Tibial nerve (tissue), 4 donors: ENCODE measurements at places on chromosomes 2 and 18.

DNA sequence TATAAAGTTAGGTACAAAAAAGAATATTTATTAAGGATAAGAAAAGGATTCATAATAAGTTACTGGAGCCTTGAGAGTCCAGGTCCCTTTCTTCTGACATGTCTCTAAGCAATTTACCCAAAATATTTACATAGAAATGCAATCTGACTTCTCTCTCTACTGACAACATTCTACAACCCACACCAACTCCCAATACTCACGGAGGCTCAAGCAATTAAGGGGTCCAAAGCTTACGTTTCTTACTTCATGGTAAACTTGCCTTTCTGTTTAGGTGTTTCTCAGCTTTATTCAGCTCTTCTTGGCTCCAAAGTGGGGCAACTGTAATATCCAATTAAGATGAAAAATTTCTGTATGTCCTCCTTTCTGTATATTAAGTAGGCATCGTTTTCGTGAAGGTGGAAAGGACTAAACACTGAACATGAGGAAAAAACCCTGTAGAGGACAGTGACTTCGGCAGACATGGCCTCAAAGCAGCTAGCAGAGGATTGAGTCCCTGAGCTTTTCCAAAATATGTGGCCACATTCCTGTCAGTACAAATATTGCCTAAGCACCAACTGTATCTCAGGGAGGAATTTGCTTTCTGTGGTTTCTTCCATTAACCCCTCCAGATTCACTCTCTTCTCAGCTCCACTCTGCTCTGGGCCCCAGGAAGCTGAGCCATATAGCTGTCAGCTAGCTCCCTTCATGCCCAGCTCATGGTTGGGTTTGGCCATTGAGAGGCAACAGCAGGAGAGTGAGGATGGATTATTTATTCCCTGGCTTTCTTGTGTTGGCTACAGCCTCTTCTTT lies 67.9 kb upstream of the GLS start:
- H3K4me1 ChIP-seq = no peaks in the 10 kb centered on the region
- no peaks in the 10 kb centered on the region for H3K36me3 ChIP-seq
- DNase-seq = no peak

GRCh38 chr2:167411367-167411766 lies 523.1 kb downstream of the XIRP2 start:
- H3K4me1 ChIP-seq = no peaks in the 10 kb centered on the region
- no peaks in the 10 kb centered on the region for H3K27me3 ChIP-seq
- no peaks in the 10 kb centered on the region for H3K36me3 ChIP-seq

DNA sequence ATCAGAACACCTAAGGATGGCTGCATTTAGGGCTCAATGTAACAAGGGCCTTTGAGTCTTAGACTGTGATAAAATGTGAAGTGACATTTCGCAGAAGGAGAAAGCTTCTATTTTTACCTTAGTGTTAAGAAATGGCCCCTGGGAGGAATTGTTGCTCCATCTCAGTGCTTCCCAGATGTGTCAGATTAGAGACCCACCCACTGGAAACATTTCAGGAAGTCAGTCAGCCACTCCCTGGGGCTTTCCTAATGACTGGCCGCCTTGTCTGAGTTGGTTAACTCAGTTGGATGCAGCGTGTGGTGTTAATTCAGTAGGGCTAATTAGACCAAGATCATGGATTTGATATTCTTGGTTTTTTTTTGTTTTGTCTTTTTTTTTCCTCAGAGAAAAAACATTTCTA lies 355.9 kb downstream of the PIK3C3 start:
- no peak overlapping the region for H3K4me3 ChIP-seq
- no peaks in the 10 kb centered on the region for H3K27me3 ChIP-seq

DNA sequence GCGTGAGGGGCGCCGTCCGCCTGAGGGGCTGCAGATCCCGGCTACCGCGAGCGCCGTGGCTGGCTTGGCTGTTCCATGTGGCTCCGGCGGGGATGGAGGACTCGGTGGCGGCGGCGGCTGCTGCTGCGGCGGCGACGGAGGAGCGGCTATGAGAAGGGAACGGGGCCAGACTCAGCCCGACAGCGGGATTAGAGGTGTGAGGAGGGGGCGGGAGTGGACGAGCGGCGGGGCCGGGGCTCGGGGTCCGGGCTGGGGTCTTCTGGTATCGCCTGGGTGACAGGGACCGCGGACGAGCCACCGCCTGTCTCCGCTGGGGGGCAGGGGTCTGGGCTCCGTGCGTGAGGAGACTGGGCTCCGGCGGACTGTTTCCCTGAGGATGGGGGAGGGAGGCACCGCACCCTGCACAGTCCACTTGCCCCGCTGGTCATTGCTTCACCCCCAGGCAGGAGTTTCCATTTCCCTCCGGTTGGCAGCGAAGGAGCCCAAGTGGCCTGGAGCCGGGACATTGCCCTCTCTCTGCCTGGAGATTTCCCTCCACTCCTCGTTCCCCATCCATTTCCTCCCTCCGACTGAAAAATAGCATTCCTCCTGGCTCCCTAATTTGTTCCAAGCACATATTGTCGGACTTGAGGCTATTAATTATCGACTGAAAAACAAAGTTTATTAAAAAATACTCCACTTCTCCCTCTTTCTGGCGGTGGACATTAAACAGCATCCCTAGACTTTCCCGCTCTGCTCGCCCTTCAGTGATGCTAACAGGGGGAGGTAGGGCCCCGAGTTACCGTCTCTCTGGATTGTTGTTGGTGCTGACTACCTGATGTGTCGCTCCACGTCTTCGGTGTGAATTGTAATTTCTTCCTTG lies 577 bp downstream of the EHBP1 start:
- no peaks in the 10 kb centered on the region for H3K36me3 ChIP-seq
- peak; percentile 38 for DNase-seq
- peak overlapping the region; percentile 99 for H3K27ac ChIP-seq
- peaks cover 12% of the 10 kb centered on the region for H3K4me1 ChIP-seq
- H3K27me3 ChIP-seq = no peaks in the 10 kb centered on the region

DNA sequence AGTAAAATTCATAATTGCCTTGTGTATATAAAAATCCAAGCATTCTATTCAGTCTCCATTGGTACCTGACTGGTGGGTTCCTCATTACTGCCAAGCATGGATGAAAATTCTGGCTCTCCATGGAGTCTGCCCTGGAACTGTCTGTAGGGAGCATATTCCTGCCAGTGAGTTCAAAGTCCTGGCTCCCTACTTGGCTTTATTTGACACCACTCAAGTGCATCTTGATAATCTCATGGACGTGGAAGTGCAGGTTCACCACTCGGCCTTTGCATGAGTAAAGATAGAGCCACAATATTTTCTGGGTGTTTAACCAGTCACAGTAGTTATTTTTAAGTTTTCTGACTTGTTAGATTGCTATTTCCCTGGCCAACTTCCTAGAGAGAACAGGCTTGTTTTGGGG lies 63.5 kb downstream of the CNTNAP5 start:
- H3K27me3 ChIP-seq = no peaks in the 10 kb centered on the region
- H3K4me3 ChIP-seq = no peak overlapping the region
- no peak for DNase-seq
- H3K36me3 ChIP-seq = no peaks in the 10 kb centered on the region

- no peaks in the 10 kb centered on the region for H3K36me3 ChIP-seq
- H3K4me3 ChIP-seq = no peak overlapping the region
- H3K4me1 ChIP-seq = no peaks in the 10 kb centered on the region
- H3K27me3 ChIP-seq = no peaks in the 10 kb centered on the region
- no peak for DNase-seq
- H3K27ac ChIP-seq = no peak overlapping the region
These were observed 43.7 kb upstream of the APCDD1 start for GRCh38 chr18:10410472-10411308.

DNA sequence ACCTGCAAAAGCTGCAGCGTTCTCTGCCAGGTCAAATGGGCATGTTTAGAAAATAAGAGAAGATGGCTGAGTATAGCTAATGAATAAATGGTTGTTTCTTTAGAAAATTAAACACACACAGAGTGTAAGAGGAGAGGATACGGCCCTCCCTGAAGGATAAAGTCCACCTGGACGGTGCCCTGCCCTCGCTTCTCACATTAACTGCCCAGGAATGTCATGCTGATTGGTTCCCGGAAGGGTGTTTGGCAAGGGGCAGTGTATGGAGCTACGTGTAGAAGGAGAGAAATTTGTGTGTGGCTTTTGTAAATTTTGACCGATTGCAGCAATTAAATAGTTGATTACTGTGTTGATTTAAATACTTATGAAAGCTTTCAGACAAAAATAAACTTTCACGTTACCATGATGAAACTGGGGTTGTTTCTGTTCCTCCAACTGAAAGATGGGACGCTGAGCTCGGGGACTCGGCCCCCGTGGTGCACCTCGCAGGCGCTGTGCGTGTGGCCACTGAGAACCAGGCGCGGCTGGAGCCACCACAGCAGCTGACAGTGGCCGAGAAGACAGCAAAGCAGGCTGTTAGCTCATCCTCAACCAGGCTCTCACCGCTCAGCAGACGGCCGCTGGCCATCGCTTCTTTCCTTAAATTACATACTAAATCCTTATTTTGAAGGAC lies 22.7 kb downstream of the MPPE1 start:
- no peaks in the 10 kb centered on the region for H3K27me3 ChIP-seq
- peaks cover 3% of the 10 kb centered on the region for H3K4me1 ChIP-seq
- H3K27ac ChIP-seq = no peak overlapping the region
- no peaks in the 10 kb centered on the region for H3K36me3 ChIP-seq
- no peak overlapping the region for H3K4me3 ChIP-seq

GRCh38 chr18:24466771-24467170 lies 6.3 kb downstream of the HRH4 start:
- H3K4me3 ChIP-seq = no peak overlapping the region
- H3K27me3 ChIP-seq = no peaks in the 10 kb centered on the region
- no peak overlapping the region for H3K27ac ChIP-seq
- no peaks in the 10 kb centered on the region for H3K4me1 ChIP-seq
- no peaks in the 10 kb centered on the region for H3K36me3 ChIP-seq
